Bronchus fibroblast of lung (primary cell): ENCODE measurements at places on chromosomes 5 and 9. TPM values are rescaled to one million over a fixed set of nuclear protein-coding genes. Genes with fewer than 3 reads are reported as not detected.

NRG2 gene
- total RNA-seq, result 0.15 and 0.17 TPM in 2 replicates

TRIM32 gene
- total RNA-seq, result 14.1 and 15.0 TPM in 2 replicates

IFNA21 gene
- total RNA-seq, result not detected in 2 replicates

KCNN2 gene
- total RNA-seq, result 1.8 and 2.5 TPM in 2 replicates

C8G gene
- total RNA-seq, result not detected in 2 replicates

CDH6 gene
- 0.30 and 0.34 TPM in 2 replicates for total RNA-seq

PCA3 gene
- total RNA-seq, result not detected in 2 replicates

PCDHB8 gene
- not detected in 2 replicates for total RNA-seq

ENTPD2 gene
- total RNA-seq, result not detected in 2 replicates

FGF1 gene
- total RNA-seq, result 2.0 and 2.2 TPM in 2 replicates

BTF3 gene
- 641 and 663 TPM in 2 replicates for total RNA-seq

FBXL17 gene
- 3.3 and 3.7 TPM in 2 replicates for total RNA-seq

CNTFR gene
- not detected in 2 replicates for total RNA-seq
